NCI-H1048 (cell line): ENCODE measurements at places on chromosomes 13 and 19.

DNA sequence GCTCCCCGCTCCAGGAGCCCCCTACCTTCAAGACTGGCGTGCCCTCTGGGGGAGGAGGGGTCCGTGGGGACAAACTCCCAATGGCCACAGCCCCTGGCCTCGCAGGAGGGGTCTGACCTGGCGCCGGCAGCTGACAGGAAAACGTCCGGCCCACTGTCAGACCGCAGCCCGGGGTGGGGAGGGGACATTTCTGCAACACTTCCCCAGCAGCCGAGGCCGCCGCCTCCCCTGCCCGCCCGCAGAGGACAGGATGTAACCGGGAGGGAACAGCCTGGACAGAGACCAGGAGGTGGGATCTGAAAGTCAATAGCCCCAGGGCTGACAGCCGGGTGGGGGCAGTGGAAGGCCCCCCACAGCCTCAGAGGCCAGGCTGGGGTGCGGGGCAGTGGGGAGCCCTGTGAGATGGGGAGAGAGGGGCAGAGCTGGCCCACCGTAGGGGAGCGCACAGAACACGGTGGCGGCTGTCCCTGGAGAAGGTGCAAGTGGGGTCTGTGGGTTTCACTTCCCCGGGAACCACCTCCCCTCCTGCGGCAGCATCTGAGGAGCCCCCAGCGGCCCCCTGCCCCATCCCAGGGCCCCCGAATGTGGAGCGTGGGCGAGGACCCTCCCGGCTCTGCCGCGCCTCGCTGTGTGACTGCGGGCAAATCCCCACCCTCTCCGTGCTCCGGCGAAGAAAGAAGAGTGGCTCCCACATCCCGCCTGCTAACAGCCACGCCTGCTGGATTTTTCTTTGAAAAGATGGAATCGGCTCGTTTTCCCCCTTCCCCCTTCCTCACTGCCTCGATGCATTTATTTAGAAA is at the start of gene PEAK3:
TSS of gene PEAK3 (minus strand) at position 114 of the 800 bp plus-strand sequence. CDS start 1,244 bp downstream, outside the sequence.
- DNase-seq: no peak

DNA sequence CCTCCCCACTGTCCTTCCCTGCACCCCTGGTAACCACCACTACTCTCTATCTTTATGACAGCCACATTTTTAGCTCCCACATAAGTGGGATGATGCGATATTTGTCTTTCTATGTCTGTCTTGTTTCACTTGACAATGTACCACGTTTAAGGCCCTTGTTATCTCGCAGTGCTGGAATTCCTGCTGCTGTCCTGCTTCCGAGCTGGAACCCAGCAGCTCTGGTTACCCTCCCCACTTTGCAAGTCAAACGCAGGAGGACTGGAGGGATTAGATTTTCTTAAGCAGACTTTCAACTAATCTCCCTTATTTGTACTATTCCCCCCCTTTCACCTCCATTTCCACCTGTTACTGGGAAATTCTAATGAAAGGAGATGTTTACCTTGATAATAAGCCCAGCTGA is 59.1 kb upstream of the PDX1 start:
- DNase-seq: no peak

DNA sequence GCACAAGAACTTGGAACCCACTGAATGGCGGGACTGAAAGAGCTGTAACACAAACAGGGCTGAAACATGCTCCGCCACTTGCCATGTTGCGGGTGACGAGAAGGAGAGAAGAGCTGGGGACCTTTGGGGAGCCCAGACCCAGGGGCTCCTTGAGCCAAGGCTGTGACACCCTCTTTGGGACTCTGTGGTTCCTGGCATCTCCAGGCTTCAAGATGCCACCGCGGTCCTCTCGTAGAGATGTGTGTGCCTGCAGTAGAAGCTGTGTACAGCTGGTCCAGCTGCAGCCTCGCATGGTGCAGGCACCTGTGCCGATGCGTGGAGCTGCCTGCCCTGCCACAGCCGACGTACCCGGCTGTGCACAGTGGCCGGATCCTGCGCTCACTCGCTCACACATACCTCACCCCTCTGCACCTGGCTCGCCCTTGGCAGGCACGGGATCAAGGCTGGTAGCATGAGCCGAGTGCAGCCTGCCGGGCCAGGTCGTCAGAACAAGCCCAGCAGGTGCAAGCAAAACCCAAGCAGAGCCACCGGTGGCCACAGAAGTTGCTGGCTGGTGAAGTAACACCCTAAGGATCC is 1385.8 kb downstream of the PCDH9 start:
- no peak for DNase-seq

- DNase-seq: no peak
Observed at GRCh38 chr13:110468986-110469495, 92.5 kb downstream of the RAB20 start.

- DNase-seq: peak; percentile 45
Observed at GRCh38 chr13:48001114-48001881, at the start of gene SUCLA2. SUCLA2 (minus strand) TSS chr13:48001273; CDS start chr13:48001269, 4 bp downstream.

- no peak for DNase-seq
Observed at GRCh38 chr13:97141097-97141496, 81.0 kb upstream of the MBNL2 start.

GRCh38 chr13:26327940-26328725 is 74.2 kb downstream of the CDK8 start:
- no peak for DNase-seq

DNA sequence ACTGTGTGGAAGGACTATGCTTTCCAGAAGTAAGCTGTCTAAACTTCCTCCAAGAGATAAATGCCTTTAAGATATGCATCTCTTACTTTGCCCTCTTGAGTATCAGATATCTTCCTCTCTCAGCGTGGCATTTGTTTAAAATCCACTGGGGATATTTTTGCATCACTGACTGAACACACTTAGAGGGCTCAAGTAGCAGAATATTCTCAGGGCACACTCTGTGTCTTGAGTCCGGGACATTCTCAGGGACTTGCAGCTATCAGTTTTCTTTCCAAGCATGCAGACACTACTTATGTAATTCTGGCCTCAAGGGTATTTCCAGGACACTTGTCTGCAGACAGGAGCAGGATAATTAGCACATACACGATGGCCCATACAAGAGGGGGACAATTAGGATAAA is 84.7 kb downstream of the ERCC5 start:
- DNase-seq: no peak

GRCh38 chr13:42113478-42113877 is 65.0 kb downstream of the DGKH start:
- DNase-seq: no peak

- DNase-seq: peak; percentile 0
Observed at GRCh38 chr13:61880578-61881283, 465.1 kb upstream of the PCDH20 start.

DNA sequence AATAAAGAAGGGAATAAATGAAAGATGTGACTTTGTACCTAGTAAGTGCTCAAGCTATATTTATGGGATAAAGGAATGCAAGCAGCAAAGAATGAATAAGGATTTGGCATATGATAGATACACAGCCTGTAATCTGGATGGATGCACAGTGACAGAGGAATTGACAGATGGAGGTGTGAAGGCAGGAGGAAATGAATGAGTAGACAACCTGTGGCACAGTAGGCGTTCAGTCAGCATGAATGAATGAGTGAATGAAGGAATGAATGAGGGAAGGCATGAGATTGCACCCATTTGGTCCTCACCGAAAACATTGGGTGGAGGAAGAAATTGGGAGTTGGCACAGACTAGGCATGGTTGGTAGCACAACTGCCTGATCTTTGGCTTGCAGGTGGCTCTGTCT is 4.8 kb upstream of the PSMD8 start:
- DNase-seq: no peak

DNA sequence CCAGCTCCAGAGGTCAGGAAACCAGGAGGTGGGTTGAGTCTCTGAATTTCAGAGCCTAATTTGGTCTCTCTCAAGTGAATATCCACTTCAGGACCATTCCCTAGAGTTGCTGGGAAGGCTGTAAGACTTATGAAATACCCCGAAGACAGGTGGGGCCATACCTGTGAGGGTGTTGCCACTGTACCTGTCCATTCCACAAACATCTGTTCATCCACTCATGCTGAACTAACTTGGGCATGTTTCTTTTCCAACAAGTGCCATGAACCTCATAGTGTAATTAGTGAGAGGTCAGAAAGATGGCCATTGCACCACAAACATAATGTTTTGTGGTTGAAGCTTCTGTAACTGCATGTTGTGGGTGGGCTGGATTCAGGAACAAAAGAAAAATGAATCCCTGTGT is 7.8 kb downstream of the ILF3 start:
- no peak for DNase-seq

GRCh38 chr19:35782589-35782988 is 7.2 kb downstream of the ARHGAP33 start:
- no peak for DNase-seq

- DNase-seq: no peak
Observed at GRCh38 chr13:50452756-50453155, 390.7 kb downstream of the DLEU7 start.

GRCh38 chr19:18596752-18597157 is 8.2 kb downstream of the REX1BD start:
- DNase-seq: no peak

DNA sequence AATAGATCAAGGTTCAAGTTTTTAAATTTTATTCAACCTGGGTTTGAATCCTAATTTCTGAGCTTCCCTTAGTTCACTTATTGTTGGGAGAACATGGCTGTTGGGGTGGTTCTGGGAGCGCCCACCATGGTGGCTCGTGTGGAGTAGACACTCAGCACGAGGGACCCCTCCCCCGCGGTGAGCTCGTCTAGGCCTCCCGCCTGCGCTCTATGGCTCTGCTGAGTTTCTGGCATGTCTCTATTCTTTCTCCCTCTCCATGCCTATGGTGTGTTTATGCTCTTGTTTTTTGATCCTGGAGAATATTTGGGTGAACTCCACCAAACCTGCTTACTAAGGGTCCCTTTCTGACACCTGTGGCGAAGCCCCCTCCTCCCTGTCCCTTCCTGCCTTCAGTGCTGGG is 1.6 kb upstream of the EPN1 start:
- no peak for DNase-seq

GRCh38 chr19:4622695-4623421 is 16.5 kb upstream of the TNFAIP8L1 start:
- DNase-seq: no peak

- DNase-seq: no peak
Observed at GRCh38 chr13:43728421-43728820, 58.4 kb downstream of the ENOX1 start.

DNA sequence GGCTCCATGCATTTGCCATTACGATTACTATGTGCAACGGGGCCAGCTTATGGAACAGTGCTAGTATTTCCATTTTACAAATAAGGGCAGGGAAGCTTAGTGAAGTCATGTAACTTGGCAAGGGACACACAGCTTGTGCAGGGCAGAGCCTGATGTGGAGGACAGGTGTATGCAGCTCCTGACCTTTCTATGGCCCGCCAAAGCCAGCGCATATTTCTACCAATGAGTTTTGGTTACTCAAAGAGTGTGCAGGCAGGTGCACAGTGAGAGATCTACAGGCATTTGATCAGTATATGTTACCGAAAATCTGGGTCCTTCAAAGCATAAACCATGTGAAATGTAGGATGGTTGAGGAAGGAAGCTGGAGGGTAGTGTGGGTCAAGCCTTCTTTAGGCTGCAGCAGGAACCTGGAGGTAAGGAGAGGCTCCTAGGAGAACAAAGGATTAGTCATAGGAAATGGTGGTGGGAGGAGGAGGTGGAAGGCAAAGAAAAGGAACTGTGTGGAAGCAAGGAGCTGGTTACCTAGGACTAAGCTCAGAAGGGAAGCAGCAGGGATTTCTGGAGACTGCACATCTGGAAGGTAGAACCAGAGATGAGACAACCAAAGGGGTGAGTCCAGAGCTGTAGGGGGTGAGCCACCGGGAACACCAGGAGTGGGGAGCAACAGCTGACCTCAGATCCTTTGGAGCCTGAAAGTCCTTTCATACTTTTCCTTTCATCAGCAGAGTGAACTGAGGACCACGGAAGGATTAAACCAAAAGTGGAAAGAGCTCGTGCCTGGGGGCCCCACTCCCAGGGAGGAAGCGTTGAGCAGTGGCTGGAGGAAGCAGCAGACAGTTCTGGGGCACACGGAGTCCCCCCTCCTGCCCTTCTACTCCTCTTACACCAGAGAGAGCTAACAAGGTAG is 4.2 kb upstream of the PDX1 start:
- DNase-seq: no peak

GRCh38 chr19:23917856-23918255 is 3.2 kb downstream of the ZNF726 start:
- DNase-seq: no peak

DNA sequence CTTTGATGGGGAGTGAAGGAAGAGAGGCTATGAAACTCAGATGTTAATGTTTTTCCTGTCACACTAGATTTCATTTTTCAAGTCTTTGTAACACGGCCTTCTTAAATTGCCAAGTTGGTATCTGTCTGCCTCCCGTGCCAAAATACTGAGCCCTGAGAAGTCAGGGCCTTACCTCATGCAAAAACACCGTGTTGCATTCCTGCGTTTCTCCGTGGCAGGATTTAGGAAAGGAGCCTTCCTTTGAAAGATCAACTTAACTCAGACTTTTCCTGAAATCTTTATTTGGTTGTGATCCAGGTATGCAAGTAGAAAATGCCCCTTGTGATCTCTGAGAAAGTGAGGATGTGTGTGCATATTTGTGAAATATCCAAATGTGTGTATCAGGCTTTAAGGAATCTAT is 1291.0 kb upstream of the SLC10A2 start:
- DNase-seq: no peak

GRCh38 chr13:73521290-73521624 is 462.5 kb downstream of the KLF5 start:
- no peak for DNase-seq

DNA sequence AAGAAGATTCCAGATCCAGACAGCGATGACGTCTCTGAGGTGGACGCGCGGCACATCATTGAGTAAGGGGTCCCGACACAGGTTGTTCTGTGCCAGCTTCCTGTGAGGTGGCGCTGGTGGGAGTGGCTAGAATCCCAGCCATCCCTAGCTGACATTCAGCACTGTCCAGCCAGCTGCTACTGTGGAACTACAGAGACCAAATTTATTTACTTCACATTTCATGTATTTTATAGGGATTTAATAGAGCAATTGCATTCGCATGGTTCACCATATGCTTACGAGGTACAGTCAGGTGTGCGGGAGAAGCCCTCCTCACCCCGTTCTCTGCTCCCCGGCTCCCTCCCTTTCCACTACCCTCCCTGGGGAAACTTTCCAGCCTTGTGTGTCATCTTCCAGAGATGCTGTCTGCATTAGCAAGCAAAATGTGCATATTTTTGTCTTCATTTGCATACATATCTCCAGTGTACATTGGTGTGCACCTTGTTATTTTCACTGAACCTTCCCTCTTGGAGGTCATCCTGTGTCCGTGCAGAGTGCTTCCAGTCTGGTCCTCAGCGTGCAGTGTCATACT is 47.2 kb downstream of the SMARCA4 start:
- no peak for DNase-seq

GRCh38 chr19:17125728-17126677 is 50.4 kb downstream of the MYO9B start:
- DNase-seq: no peak

DNA sequence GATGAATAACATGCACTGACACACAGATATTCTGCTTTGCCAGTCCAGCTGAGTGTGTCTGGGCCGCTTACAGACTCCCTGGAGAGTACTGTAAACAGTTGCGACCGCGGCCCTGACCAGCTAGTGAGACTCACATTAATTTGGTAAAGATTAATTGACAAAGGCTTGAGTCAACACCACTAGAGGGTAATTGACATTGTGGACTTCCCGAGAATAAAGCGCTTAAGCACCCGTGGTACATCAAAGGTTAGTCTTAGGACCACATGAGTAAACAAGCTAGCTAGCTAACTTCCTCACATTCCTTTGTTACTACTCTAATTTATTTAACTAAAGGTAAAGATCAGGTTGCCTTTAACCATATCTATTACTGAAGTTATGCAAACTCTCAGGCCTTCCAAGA is 624.4 kb upstream of the ARGLU1 start:
- no peak for DNase-seq
